Osteocyte (in vitro differentiated cells): ENCODE measurements at places on chromosomes 11 and 22. TPM values are rescaled to one million over a fixed set of nuclear protein-coding genes. Genes with fewer than 3 reads are reported as not detected.

DNA sequence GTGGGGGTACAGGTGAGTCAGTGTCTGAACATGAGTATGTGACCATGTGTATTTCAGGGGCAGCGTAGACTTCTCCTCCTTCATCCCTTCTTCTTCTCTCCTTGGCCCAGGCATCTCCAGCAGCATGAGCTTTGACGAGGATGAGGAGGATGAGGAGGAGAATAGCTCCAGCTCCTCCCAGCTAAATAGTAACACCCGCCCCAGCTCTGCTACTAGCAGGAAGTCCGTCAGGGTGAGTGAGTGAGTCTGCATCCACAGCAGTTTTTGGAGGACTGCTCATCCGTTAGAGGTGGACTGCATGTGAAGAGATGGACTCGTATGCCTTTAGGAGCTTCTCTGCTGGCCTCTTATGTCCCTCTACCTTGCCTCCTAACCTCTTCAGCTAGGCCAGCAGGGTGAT is 15.6 kb downstream of the TUB start:
- peaks cover 6% of the 10 kb centered on the region for H3K36me3 ChIP-seq
- no peak overlapping the region for H3K27ac ChIP-seq
- H3K4me1 ChIP-seq, result peaks cover 4% of the 10 kb centered on the region
- H3K27me3 ChIP-seq, result no peaks in the 10 kb centered on the region

DNA sequence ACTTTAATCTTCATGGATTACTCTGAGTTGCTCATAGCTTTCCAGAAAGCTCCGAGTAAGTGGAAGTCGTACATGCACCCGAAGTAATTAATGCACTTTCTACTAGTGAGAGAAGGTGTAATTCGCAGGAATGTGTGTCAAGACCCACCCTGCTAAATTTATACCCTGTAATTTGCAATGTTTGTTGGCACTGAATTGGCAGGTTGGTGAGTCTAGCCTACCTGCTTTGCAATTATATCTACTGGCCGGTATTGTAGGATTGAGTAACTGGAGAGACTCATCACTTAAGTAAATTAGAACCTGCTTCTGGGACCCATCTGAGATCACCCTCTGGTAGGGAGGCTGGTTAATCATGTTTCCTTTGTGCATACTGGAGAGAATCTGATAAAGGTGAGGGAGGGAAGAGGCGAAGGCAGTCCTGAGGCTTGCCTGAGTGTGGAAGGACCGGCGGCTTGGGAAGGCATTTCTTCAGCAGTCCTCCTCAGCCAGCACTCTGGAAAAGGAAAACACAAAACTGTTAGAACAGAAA is 63.3 kb downstream of the LDLRAD3 start:
- H3K27ac ChIP-seq, result peak overlapping the region; percentile 74
- H3K27me3 ChIP-seq, result no peaks in the 10 kb centered on the region
- H3K4me3 ChIP-seq, result no peak overlapping the region
- H3K36me3 ChIP-seq, result no peaks in the 10 kb centered on the region
- peaks cover 45% of the 10 kb centered on the region for H3K4me1 ChIP-seq

- no peak for DNase-seq
- no peak overlapping the region for H3K27ac ChIP-seq
- H3K36me3 ChIP-seq, result no peaks in the 10 kb centered on the region
- H3K4me1 ChIP-seq, result no peaks in the 10 kb centered on the region
- no peak overlapping the region for H3K4me3 ChIP-seq
These were observed 46.2 kb downstream of the SHANK2 start for GRCh38 chr11:71206186-71206585.

GRCh38 chr11:76832361-76832760 is 28.4 kb upstream of the ACER3 start:
- H3K4me3 ChIP-seq, result no peak overlapping the region
- DNase-seq, result peak; percentile 23
- peaks cover 2% of the 10 kb centered on the region for H3K27me3 ChIP-seq
- H3K27ac ChIP-seq, result no peak overlapping the region

DNA sequence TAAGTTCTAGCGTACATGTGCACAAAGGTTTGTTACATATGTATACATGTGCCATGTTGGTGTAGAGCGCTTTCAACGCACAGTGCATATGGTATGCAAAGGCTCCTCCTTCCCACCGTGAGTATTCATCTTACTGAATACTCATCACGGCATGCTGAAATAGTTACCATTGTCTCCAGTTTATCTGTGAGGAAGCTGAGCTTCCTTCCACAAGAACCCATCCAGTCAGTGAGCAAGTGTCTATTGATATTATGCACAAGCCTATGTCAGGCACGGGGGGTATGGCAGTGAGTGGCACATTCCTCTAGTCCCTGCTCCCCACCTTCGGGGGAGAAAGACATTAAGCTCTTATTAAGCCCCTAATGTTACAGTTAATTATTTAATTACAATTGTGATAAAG is 28.1 kb downstream of the INSC start:
- H3K4me1 ChIP-seq, result no peaks in the 10 kb centered on the region
- H3K4me3 ChIP-seq, result no peak overlapping the region
- no peaks in the 10 kb centered on the region for H3K27me3 ChIP-seq
- no peak for DNase-seq

DNA sequence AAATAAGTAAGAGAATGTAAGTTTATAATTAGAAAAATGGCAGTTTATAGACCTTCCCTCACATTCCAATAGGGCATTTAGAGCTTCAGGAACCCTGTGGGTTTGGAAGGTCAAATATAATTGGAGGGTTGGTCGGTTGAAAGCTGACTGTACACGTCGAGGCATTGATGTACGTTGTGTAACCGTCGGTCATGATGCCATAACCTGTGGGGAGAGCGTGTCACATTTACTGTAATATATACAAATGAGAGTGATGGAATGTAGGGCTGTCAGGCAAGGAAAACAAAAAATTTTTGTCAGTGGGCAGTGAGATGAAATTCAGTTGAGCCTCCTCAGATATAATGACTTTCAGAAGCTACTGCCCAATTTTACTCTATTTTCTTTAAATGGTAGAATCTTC is 88.5 kb downstream of the ARL14EP start:
- peaks cover 3% of the 10 kb centered on the region for H3K27me3 ChIP-seq
- no peaks in the 10 kb centered on the region for H3K36me3 ChIP-seq
- DNase-seq, result no peak
- H3K4me3 ChIP-seq, result no peak overlapping the region
- no peak overlapping the region for H3K27ac ChIP-seq

Gene CDC42EP2
- 20.7 and 23.1 TPM in 2 replicates for total RNA-seq

Gene PAMR1
- 3.8 and 4.4 TPM in 2 replicates for total RNA-seq

Gene NECTIN1
- total RNA-seq, result 7.2 and 9.5 TPM in 2 replicates

Gene DNAJB7
- total RNA-seq, result not detected in 2 replicates

Gene SPDYC
- not detected in 2 replicates for total RNA-seq

DNA sequence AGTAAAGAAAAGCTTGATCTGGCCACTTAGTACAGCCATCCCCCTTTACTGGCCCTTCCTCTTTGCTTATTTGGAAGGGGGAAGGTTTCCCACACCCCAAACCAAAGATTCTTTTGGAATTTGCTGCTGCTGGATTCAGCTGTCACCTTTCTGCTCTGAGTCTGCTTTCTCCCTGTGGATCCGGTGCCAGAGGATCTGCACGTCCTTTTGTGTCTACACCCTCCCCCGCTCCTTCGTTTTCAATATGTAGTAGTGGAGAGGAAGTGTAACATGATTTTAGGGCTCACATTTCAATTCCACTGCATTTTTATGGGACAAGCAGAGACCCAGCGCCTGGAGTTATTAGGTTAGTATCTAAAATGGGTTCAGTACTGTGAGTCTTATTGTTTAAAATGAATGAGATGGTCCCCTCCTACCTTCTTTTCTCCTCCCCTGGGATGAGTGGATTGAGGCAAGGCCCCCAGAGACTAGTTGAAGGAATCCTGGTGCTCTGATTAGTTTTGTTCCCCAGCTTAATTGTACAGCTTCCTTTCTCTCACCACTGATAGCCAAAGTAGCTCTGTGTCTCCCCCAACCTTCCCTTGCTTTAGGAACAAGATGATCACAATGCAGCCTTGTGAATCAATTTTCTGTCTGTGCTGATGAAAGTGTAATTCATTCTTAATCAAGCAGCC is 30.5 kb upstream of the CABP7 start:
- H3K27ac ChIP-seq, result no peak overlapping the region
- peaks cover 12% of the 10 kb centered on the region for H3K4me1 ChIP-seq
- no peaks in the 10 kb centered on the region for H3K27me3 ChIP-seq
- no peak for DNase-seq
- H3K4me3 ChIP-seq, result no peak overlapping the region

Gene KCNQ1
- 0.16 TPM in 1 of 2 replicates, not detected in the other for total RNA-seq

DNA sequence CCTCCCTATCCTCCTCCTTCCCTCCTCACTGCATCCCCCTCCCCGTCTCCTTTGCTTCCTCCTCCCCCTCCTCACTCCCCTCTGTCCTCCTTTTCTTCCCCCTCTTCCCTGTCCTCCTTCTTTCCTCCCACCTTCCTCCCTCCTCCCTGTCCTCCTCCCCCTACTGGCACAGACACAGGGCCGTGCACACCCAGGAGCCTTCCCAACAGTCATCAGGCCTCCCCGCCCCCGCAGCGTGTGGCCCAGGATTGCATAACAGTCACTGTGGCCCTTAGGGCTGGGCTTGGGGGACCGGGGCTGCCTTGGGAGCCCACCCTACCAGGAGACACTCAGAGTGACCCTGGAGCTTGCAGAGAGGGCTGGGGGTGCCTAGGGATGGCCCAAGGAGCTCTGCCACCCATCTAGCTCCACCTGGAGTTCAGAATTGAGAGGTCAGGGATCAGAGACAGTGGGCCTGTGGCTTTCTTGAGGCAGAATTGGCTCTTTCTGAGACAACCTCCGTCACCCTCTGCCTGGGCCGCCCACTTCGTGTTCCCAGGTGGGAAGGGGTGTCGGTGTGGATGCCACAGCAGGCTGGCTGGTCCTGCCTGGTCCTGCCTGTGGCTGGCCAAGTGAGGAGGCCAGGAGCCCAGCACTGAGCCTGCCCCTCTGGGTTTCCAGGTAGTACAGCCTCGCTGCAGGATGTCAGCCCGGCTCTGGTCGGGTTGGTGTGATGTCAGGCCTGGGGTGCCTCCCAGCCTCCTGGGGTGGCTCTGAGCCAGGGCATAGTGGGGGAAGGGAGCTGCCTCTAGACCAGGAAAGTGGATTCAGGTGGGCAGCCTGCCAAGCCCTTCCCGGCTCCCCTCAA is 1.6 kb downstream of the SPI1 start:
- H3K36me3 ChIP-seq, result no peaks in the 10 kb centered on the region
- DNase-seq, result peak; percentile 76
- H3K4me1 ChIP-seq, result no peaks in the 10 kb centered on the region
- no peaks in the 10 kb centered on the region for H3K27me3 ChIP-seq
- H3K27ac ChIP-seq, result no peak overlapping the region
- no peak overlapping the region for H3K4me3 ChIP-seq

- DNase-seq, result no peak
- no peak overlapping the region for H3K4me3 ChIP-seq
- no peaks in the 10 kb centered on the region for H3K36me3 ChIP-seq
- H3K27ac ChIP-seq, result no peak overlapping the region
- peaks cover 22% of the 10 kb centered on the region for H3K27me3 ChIP-seq
These were observed 123.7 kb upstream of the NECTIN1 start for GRCh38 chr11:119852741-119853140.

- H3K4me1 ChIP-seq, result no peaks in the 10 kb centered on the region
- H3K27ac ChIP-seq, result no peak overlapping the region
- H3K27me3 ChIP-seq, result no peaks in the 10 kb centered on the region
- H3K4me3 ChIP-seq, result no peak overlapping the region
These were observed 814.6 kb downstream of the DLG2 start for GRCh38 chr11:84812471-84812969.

DNA sequence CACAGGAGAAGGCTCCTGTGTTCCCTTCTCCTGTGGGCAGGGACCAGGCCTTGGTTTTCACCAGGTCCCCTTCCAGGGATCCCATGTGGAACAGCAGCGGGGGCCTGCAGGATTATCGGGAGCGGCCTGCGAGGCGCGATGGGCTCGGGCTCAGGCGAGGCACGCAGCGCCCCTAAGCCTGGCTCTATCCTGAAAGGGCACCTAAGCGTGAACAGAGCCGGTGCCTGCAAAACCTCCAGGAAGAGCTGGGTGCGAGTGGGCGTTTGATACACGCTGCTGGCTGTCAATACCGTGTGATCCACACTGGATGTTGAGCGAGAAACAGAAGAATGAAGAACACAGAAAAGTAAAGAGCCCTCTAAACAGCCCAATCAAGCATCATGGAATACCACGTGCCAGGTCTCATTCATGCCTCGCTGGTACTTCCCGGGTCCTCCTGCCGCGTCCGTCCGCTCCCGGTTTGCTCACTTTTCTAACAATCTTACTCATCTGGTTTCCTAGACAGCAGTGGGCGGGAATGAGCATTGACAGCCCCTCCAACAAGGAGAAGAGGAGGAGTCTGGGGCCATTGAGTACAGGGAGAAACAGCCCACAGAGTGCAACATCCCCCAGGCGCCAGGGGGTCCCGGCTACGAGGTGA is 12.5 kb downstream of the OSBPL5 start:
- H3K36me3 ChIP-seq, result peaks cover 5% of the 10 kb centered on the region
- H3K27me3 ChIP-seq, result no peaks in the 10 kb centered on the region
- H3K27ac ChIP-seq, result peak overlapping the region; percentile 80
- H3K4me3 ChIP-seq, result no peak overlapping the region

Gene PARVA
- 144 and 148 TPM in 2 replicates for total RNA-seq

DNA sequence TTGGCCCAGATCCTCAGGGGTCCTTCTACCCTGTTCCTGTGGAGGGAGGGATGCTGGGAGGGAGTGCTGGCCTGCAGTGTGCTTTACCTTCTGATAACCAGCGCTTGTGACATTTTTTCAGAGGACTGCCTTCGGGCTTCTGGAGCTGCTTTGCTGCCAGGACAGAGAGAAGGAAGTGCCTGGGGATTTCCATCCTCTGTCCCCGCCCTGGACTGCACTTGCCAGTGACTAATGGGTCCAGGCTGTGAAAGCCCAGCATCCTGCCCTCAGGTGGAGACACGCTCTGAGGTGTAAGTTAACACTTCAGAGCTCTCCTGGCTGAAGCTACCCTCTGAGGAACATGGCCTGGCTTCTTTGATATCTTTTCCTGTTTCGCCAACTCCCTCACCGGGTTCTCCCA is 158.7 kb upstream of the SYT13 start:
- H3K36me3 ChIP-seq, result no peaks in the 10 kb centered on the region
- H3K4me1 ChIP-seq, result no peaks in the 10 kb centered on the region
- H3K4me3 ChIP-seq, result no peak overlapping the region
- H3K27ac ChIP-seq, result no peak overlapping the region

Gene GPHA2
- not detected in 2 replicates for total RNA-seq

- no peak overlapping the region for H3K4me3 ChIP-seq
- H3K36me3 ChIP-seq, result peaks cover 2% of the 10 kb centered on the region
- no peaks in the 10 kb centered on the region for H3K27me3 ChIP-seq
- DNase-seq, result no peak
- peak overlapping the region; percentile 38 for H3K27ac ChIP-seq
These were observed 24.8 kb downstream of the SCGB1A1 start for GRCh38 chr11:62443390-62444235.
